Activated T-cell treated with anti-CD3 and anti-CD28 coated beads, Interleukin-2, amount 50 U/mL, for 72 hours (primary cell): ENCODE measurements at places on chromosomes 6 and 20. TPM values are rescaled to one million over a fixed set of nuclear protein-coding genes. Genes with fewer than 3 reads are reported as not detected.

DNA sequence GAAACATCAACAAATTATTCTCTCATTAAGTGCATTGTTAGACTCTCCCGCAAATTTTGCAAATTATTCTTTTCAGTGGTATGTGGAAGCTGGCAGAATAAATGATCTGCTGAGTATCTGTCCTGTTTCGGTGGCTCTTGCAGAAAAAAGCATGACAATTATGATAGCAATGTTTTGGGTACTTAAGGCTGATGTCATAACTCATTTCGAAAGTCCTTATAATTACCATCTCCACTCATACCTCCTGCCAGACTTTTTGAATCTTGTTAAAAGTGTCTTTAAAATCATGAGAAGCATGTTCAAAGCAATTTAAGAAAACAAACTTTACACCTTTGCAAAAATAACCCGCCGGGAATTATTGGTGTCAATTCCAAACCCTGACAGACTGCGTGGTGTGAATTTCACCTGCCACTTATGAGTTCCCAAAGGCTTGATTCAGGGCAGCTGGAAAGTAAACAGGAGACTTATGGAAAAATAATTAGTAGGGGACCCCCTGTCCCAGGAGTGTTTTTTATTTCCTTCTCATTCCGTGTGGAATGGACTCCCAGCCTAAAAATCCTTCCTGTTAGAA lies 87.6 kb upstream of the E2F3 start:
- DNase-seq = no peak

DNA sequence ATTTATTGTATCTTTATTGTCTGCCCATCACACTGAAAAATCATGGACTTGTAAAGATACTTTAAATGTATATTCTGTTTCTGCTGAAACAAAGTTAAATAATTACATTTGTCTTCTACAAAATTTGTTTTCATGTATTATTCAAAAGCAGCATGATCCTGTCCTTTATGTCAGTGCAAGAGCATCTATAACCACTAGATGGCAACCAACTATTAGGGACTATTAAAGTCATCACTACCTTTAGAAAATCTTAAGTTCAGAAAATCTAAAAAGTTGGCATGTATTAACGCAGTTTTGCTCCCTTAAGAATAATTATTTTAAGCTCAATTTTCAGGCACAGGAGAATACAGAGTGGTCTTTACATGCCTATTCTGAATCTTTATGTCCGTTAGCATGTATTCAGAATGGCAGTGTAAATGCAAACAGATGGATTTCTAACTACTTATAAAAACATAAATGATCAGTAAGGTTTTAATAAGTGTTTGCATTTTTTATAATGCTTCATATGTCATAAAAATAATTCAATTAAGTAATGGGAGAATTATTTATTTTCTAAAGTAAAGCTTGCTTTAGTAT lies 17.8 kb downstream of the TMEM30A start:
- no peak for DNase-seq

- no peak for DNase-seq
Observed at GRCh38 chr20:16528078-16528477, 45.2 kb downstream of the KIF16B start.

GRCh38 chr20:19274412-19275015 lies 62.1 kb downstream of the SLC24A3 start:
- DNase-seq = no peak

DNA sequence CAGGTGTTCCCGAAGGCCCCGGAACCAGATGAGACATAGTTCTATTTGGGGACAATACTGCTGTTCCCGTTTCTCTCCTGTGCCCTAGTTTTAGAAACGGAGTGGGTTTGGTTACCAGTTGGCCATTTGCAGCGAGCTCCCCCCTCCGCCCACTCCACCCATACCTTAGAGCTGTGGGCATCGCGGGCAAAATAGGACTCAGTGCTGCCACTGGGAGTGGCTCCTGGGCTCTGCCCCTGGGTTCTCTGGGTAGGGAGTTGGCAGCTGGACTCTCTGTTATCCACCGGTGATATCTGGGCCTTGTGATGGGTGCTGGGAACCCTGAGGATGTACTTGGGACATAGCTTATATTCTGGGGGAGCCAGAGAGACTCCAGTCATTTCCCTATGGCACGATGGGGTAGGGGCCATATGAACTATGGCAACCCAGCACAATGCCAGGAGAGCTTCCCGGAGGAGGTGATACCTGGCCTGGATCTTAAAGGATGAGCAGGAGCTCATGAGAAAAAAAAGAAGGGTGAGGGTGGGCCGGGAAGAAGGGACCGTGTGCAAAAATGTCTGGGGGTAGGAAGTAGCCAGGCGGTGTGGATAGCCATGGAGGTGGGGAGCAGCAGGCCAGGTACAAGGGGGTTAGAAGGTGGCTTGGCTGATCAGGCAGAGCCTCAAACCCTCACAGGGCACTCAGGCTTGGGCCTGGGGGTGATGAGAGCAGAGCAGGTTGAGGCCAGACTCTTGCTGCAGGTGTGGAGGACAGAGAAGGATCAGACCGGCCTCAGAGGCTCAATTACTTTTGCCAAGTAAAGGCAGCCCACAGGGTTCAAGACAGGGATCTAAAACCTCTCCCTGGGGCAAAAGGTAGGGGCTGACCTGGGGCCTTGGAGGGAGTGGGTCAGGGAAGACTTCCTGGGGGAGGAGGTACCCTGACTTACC lies 9.6 kb downstream of the SRC start:
- no peak for DNase-seq

DNA sequence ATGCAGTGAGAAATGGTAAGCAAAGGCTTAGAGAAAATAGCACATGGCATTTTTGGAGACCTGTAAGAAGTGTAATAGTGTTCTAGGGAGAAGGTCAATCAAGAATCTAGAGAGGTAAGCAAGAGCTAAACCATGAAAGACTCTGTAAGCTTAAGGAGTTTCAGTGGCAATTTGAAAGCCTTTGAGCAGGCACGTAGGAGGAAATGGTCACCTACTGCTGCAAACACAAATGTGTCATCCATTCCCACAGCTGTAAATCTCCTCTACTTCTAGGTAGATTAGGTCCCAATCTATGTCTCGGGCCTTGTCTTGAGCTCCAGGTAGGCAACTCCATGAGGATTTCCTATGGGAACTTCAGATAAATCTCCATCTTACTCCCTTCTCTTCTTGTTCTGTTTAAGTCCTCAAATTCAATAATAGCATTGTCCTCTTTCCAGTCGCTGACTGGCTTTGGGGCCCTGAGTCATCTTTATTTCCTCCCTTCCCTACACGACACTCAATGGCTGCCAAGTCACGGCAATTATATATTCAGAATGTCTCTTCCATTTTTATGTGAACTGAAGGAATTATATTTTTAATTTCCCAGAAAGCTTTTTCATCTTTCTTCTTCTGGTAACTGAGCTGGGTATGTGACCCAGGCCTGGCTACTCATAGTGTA lies 24.2 kb upstream of the PAQR8 start:
- no peak for DNase-seq

- no peak for DNase-seq
Observed at GRCh38 chr6:39074486-39074885, 25.9 kb downstream of the GLP1R start.

- no peak for DNase-seq
Observed at GRCh38 chr6:43705996-43706395, 18.4 kb upstream of the MRPS18A start.

- no peak for DNase-seq
Observed at GRCh38 chr6:105941621-105942412, 144.3 kb upstream of the PRDM1 start.

DNA sequence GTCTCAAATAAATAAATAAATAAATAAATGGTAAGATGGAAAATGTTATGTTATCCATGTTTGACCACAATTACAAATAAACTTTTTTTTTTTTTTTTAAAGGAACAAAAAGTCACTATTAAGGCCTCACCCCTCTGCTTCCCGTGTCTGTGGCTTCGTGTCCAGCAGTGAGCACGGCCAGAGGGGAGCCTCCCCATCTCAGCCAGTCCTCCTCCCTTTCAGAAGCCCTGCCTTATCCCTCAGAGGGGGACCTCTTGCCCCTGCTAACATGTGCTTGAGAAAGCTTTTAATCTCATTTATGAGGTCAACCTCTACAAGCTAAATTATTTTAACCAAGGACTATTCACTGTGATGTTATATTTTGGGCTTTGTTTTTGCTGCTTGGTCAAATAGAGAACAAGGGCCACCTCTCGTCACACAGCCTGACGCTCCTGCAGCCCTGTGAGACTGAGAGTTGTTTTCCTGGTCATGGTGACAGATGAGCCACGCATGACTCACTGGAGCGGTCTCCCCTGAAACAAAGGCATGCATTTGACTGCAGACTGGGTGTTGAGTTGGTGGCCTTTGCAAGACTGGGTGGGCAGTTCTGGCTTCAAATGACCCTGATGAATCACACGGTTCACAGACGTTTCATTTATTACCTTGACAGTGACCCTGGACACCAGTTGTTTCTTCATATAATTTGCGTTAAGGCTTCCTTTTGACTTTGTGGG lies 131.8 kb downstream of the TIAM2 start:
- DNase-seq = peak; percentile 71

DNA sequence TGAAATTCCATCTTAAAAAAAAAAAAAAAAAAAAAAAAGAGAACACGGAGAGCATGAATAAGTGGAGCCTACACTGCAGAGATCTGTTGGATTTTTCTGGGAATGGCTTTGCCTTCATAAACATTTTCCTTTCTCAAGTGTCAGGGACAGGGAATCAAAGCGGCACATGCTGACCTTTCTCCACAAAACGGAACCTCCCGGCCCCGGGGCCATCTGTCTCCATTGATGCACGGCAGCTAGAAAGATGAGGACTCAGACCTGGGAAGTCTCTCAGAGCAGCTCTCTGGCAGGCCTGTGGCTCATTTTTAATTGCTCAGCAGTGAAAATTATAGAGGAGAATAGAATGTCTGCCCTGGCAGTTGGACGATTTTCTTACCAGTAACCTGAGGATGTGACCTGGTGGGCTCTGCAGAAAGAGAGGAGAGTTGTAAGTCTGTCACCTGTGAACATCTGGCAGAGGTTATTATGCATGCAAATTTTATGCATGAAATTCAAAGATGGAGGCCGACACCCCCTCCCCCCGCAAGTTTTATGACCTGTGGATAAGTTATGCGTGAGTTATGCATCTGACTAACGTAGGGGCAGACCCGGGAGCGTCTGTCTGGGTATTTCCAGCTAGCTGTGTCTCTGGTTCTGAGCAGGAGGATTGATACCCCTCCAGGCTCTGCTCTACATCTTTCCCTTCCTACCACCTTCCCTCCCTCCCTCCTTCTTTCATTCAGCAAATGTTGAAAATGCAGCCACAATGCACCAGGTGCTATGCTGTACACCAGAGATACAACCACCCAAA lies 352.5 kb downstream of the CDH26 start:
- DNase-seq = no peak

DNA sequence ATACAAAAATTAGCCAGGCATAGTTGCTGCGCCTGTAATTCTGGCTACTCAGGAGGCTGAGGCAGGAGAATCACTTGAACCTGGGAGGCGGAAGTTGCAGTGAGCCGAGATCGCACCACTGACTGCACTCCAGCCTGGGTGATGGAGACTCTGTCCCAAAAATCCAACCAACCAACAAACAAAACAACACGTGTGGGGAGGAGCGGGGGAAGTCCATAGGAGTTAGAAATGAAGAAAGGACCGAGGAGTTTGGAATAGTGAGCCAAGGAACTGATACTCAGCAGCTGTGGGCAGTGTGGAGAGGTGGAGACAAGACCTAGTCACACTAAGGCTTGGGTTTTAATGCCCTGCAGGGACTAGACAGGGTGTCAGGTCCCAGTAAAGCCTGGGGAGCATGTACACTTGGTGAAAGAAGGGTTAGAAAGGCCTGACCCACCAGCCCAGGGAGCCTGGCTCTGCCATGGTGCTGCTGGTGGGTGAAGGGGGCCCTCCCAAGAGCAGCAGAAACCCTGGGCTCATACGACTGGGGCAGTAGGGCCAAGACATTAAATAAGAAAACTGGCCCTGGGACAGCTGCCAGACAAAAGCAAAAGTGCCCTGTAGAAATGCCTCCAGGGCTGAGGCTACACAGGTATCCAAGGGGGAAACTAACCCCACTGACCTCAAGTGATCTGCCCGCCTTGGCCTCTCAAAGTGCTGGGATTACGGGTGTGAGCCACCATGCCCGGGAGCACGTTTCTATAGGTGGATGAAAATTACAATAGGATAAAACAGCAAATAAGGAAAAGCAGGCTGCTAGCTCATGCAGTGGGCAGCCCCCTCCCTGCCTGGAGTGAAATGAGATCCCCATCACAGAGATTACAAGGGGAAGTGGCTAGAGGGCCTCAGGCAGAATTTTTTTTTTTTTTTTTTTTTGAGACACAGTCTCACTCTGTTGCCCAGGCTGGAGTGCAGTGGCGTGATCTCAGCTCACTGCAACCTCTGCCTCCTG lies 58.0 kb downstream of the MYH7B start:
- no peak for DNase-seq

DNA sequence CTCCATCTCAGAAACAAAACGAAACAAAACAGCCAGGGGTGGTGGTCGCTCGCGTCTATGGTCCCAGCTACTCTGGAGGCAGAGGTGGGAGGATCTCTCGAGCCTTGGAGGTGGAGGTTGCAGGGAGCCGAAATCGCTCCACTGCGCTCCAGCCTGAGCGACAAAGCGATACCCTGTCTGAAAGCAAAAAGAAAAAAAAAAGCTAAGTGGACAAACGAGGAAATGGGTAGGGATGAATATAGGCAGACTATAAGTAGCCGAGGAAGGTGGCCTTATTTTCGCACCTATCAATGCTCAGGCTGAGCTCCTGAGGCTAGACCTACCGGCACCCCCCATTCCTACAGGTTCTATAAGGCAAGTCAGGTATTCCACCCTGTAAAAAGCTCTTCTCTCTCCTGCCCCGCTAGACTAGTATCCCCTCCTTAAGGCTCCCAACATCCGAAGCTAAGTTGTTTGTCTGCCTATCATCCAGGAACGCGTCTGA lies 650 bp upstream of the CASP8AP2 start:
- peak; percentile 25 for DNase-seq

- DNase-seq = no peak
Observed at GRCh38 chr20:63699466-63700198, 3.2 kb downstream of the TNFRSF6B start.

GRCh38 chr20:16451001-16451400 lies 122.2 kb downstream of the KIF16B start:
- no peak for DNase-seq

DNA sequence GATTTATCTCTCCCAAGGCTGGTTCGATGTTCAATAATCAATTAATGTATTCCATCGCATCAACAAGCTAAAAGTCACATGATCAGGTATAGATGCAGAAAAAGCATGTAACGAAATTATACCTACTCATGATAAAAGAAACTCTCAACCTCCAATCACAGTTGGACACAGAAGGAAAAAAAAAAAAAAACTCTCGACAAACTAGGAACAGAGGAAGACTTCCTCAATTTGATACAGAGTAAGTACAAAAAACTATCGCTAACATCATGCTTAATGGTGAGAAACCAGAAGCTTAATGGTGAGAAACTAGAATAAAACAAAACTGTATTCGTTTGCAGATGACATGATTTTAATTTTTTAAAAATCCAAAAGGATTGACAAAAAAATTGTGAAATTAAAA lies 62.0 kb upstream of the SMIM29 start:
- DNase-seq = no peak

GRCh38 chr6:99333068-99333467 lies 16.4 kb downstream of the FAXC start:
- no peak for DNase-seq

GRCh38 chr20:56422076-56422823 lies 10.2 kb downstream of the CASS4 start:
- DNase-seq = no peak

The HLA-DRA gene
- 18.8 TPM for total RNA-seq

The SLC17A1 gene
- total RNA-seq = 0.29 TPM

The HLA-DOB gene
- total RNA-seq = 8.1 TPM

The ENPP4 gene
- 6.9 TPM for total RNA-seq

The HLA-DMB gene
- 3.6 TPM for total RNA-seq

The PRELID3B gene
- 181 TPM for total RNA-seq

The COL20A1 gene
- total RNA-seq = 0.50 TPM

The PMEPA1 gene
- 4.3 TPM for total RNA-seq
